ENCODE measurements at places on chromosomes 7 and 10.

DNA sequence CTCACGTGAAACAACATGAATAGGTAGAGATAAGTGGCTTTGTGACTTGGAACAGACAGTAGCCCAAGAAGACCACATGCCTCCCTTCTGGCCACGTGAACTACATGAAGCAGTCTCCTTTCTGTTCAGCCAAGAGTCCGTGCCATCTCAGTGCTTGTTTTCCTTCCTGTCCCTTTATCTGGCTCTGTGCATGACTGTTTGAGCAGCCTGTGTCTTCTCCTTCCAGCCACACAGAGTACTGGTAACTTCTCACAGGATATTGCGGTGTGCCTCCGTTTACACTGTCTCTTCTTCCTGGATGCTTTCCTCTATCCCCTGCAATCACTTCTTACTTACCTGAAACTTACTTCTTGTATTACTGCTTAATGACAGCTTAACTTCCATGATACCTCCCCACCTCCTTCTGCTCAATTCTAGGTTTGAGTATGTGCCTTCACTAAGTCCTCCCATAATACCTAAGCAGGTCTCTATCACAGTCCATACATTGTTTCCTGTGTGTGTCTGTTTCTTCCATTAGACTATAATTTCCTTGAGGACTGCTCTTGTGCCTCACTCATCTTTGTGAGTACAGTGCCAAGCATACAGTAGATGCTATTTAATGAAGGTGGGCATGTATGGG, 748.7 kb downstream of the AUTS2 start:
- DNase-seq = no peak

GRCh38 chr7:106457678-106458077, 172.9 kb upstream of the NAMPT start:
- DNase-seq = no peak

GRCh38 chr7:78125884-78126283, 327.3 kb downstream of the PHTF2 start:
- no peak for DNase-seq

GRCh38 chr10:3761021-3761686, 23.9 kb downstream of the KLF6 start:
- DNase-seq = no peak

GRCh38 chr7:75888464-75889222, 9.8 kb downstream of the RHBDD2 start:
- no peak for DNase-seq

GRCh38 chr10:80421050-80421706, 12.8 kb downstream of the PRXL2A start:
- DNase-seq = no peak

DNA sequence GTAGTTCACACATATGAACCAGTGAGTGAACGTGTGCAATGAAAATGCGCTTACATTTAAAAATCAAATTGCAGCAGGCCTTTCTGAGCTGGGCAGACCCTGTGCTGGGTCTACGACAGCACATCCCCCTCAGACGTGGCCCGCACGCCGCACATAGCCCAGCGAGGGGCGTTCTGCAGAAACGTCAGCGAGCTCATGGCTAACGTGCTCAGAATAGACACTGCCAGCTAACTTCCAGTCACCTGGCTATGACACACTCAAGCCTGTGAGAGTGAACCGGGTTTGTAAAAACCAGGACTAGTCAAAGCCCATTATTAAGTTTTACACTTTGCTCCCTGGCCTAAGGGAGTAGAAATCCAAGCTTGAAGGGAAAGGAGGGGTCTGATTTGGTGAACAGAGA, 108.1 kb upstream of the INSIG1 start:
- no peak for DNase-seq

DNA sequence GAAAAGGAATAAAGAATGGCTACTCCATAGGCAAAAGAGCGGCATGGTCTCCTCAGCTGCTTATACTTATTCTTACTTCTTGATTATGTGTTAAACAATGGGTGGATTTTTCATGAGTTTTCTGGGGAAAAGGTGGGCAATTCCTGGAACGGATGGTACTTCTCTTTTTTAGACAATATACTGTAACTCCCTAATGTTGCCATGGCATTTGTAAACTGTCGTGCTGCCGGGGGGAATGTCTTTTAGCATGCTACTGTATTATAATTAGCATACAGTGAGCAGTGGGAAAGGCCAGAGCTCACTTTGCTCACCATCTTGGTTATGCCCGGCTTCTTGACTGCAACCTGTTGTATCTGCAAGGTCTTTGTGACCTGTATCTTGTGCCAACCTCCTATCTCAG, 372.1 kb upstream of the AKR1E2 start:
- DNase-seq = no peak

GRCh38 chr10:23037152-23037551, 58.2 kb upstream of the MSRB2 start:
- DNase-seq = no peak

DNA sequence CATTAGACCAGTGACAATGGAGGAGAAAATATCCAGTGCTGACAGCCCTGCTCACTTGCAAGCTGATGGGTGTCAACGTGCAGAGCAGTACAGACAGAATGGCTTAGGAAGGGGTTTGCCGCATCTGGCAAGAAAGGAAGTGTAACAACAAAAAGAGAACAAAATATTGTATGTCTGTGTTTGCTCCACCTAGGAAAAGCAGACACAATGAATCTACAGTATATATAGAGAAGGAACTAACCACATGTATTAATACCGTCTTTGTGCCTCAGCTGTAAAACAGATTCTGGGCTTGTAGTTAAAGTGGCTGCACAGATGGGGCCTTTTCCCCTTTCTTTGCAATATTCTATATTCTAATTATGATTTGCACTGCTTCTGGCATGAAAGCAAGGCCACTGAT, 281.1 kb upstream of the MEOX2 start:
- no peak for DNase-seq

DNA sequence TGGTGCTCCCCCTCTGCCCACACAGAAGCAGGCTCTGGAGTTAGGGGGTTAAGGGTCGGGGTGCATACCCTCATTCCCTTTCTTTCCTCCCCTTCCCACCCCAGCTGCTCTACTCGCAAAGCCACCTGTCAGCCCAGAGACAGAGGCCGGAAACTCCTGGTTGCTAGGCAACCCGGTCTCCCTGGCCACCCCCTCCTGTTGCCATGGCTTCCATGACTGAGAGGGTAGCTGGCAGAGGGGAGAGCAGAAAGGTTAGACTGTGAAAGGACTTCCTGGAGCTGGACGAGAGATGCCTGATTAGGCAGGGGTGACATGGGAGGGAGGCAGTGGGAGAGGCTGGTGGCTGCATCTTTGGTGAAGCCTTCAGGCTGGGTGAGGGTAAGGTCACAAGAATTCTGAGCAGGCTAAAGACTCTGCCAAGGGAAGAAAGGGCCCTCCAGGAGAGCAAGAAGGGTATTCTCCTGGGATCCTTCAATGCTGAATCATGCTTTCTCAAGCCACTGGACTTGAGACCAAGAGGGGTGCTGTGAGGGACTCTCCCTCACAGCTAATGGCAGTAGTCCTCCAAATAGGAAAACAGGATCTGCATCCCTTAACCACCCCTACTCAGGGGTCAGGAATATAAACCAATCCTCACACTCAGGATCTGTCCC, 5.4 kb downstream of the PSD start:
- no peak for DNase-seq

GRCh38 chr10:104323760-104324201, 14.5 kb downstream of the ITPRIP start:
- DNase-seq = no peak

DNA sequence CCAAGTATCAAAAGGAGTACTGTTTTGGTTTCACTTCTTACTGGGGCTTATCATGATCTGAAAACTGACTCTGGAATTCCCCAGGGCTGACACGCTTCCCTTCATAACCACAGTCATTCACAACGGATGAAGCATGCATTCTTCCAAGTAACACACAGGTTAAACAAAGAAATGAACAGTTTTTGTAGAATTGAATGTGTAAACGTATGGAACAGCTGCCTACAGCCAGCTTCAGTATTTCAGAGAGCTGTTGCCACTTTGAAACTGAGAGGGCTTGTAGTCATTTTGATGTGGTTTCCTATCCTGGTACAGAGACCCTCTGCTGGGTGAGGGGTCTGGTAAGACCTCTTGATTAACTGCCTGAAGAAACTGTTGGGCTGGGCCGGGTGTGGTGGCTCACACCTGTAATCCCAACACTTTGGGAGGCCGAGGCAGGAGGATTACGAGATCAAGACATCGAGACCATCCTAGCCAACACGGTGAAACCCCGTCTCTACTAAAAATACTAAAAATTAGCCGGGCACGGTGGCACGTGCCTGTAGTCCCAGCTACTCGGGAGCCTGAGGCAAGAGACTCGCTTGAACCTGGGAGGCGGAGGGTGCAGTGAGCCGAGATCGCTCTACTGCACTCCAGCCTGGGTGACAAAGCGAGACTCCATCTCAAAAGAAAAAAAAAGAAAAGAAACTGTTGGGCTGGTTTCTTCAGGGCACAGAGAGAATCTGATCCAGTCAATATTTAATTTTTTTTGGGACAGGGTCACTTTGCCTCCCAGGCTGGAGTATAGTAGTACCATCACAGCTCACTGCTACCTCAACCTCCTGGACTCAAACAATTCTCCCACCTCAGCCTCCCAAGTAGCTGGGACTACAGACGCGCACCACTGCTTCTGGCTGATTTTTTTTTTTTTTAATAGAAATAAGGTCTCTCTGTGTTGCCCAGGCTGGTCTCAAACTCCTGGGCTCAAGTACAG, 4.7 kb downstream of the NFE2L3 start:
- DNase-seq = no peak

- DNase-seq = no peak
Observed at GRCh38 chr7:105187302-105188169, 173.5 kb downstream of the KMT2E start.

DNA sequence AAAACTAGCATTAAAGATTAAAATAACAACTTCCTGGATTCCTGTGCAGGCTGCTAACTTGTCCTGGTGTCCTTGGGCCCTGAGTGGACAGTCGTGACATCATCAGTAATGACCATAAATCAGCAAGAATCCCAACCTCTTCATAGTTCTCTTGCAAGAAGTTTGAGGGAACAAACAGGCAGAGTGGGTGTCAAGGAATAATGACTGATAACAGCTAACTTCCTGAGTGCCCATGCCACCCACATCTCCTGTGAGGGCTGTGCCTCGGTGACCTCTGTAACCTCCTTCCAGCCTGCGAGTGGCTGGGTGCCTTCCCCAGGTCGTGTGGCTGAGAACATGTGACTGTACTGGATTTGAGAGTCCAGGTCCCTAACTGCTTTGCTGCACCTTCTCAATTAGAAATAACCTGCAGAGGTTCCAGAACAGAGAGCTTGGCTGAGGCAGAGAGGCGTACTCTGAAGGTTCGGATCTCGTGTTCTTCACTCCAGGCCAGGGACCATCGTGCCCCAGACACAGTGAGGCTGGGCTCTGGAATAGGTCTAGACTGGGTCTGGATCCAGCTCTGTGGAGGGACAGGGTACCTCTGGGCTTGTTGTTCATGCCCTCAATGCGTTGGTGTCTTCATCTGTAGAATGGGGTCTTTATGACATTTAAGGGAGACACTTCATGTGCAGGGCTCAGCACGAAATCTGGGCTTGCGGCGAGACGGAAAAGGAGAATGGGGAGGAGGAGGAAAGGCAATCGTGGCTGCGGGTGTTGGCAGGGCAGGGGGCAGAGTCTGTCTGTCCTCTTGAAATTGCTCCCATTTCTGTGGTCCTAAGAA, 313.1 kb upstream of the ZNF32 start:
- DNase-seq = no peak

- no peak for DNase-seq
Observed at GRCh38 chr7:46881507-46882127, 700.3 kb downstream of the TNS3 start.

DNA sequence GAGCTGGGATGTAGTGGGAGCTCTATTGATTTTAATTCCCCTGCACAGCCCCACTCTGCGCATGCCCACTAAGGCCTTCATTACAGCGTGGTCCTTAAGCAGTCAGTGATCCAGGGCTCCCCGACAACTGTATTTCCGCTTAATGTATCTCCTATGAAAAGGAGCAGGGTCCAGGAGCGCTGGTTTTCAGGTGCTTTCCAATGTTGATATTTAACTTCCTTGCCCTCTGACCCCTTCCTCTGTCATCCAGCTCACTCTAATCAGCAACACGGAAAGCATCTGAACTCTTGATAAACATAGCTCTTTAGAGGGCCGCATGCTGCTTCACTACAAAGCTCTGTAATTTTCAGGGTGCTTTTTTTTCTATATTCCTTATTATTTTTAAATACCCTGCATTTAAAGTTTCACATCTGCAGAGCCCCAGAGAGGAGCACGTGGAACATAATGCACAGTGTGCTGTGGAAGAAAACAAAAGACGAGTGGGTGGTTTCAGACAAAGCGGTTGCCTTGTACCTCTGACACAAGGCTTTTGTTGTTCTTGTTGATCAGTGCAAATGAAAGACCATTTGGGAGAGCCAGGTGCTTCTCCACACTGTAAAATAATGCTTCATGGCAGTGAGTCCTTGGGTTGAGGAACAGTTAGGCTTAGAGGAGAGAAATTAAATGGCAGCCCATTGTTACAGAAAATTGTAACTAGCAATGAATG, 465.9 kb upstream of the CELF2 start:
- no peak for DNase-seq

GRCh38 chr7:75624134-75624832, 114.5 kb downstream of the HIP1 start:
- DNase-seq = no peak
